ENCODE measurements at places on chromosomes 4 and X.
A peak's percentile ranks its signal among the peaks of the same experiment; 100 is the strongest.

DNA sequence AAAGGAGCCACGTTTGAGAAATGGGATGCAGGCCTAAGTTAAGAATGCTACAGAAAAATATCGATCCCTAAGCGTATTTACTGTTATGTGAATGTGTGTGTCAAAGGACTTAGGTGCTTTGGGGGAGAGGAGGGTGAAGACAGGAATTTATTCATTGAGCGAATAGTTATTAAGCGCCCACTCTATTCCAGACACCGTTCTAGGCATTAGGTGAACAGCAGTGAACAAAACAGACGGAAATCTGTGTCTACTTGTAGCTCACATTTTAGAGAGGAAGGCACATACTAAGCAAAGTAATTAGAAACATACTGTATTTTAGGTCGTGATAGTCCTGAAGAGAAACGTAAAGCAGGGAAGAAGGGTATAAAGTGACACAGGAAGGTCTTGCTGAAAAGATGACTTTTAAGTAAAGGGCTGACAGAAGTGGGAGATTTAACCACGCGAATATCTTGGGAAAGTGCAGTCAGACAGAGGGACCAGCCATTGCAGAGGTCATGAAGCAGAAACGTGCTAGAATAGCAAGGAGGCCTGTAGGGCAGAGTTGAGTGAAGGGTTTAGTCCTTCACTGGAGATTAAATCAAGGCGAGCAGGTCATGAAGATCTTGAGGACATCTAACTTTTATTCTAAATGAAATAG is 541 bp downstream of the AIMP1 start:
- no peak for DNase-seq

GRCh38 chr4:118999919-119000318 is 111.3 kb downstream of the SYNPO2 start:
- no peak for DNase-seq

DNA sequence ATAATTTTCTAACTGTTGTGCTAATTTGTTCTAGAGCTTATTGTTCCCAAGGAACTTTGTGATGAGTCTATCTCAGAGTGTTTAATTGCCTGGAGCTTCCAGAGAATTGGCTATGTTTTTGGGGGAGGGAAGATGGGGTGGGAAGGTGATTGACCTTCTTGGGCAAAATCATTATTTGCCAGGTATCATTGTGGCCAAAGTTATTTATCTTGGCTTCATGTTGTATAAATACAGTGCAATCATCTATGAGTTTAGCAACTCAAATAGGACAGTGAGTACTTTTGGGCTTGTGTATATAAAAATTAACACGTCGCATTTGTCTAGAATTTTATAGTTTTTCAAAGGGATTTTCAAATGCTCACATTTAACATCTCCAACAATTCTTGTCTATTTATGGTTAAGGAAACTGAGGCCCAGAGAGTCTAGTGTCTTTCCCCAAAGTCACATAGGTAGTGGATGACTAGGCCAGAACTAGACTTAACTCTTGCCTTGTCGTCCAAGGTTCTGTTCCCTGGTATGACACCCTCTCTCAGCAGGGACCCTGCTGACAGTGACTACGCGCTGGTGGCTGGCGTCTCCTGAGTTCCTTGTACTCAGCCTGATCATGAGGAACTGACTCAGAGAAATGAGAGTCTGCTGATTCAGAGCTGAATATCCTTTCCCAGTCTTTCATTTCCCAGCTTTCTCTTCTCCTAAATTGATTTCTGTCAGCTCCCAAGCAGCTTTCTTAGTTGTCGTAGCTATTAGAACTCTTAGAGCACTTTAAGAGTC is 27.7 kb downstream of the FNIP2 start:
- peak; percentile 32 for DNase-seq

- DNase-seq, result no peak
These were observed 102.7 kb upstream of the ZNF827 start for GRCh38 chr4:146041139-146042004.

DNA sequence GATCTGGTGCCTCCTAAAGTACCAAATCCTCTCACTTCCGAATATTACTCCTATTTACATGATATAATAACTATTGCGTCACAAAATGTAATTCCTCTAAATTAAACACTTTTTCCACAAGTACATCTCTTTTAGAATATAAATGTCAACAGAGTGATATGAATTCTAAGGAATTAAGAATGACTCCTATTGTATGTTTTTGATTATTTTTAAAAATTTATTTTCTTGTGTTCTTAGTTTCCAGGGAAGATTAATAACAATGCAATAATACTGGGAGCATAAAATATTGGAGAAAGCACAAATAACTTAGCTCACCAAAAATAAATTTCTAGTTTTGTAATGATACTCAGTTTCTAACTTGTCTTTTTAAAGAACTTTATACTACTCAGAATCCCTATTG is 184.9 kb downstream of the PCDH18 start:
- DNase-seq, result no peak

- no peak for DNase-seq
These were observed 324 bp upstream of the MSN start for GRCh38 chrX:65667157-65667502.

DNA sequence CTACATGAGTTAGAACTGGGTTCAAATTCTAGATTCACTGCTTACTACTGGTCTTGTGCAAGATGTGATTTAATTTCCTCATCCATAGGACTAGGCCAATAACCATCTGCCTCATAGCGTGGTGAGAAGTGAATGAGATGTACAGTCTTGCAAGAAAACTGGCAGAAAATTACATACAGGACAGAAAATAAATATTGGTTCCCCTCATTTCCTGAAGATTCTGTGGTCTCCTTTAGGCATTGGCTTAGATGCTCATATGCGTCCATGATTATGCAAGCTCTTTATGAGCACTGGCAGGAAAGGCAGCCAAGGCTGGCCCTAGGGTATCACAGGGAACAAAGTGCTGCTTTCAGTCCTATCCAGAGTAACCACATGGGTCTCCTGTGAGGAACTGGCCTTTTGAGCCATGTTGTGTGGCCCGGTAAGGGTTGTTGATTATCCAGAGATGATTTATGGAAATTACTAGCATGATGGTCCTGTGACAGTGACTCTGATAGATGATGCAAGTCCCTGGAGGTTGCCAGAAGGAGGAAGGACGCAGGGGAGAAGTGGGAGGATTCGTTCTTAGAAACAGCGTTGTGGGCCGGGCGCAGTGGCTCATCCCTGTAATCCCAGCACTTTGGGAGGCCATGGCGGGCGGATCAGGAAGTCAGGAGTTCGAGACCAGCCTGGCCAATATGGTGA is 9.9 kb upstream of the MOB1B start:
- DNase-seq, result peak; percentile 68

DNA sequence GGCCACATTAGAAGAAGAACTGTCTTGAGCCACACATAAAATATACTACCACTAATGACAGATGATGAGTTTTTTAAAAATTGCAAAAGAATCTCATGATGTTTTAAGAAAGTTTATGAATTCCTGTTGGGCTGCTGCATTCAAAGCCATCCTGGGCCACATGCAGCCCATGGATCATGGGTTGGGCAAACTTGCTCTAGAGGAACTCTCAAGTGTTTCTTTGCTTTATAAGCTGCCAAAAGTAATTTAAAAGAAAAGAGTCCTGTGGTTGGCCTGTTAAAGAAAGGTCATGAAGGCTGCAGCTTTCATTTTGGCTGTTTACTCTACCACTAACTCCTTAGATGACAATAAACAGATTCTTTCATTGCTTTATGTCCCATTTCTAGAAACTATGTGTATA is 218.2 kb downstream of the SCFD2 start:
- DNase-seq, result no peak

GRCh38 chr4:110620691-110621327 is 2.1 kb downstream of the PITX2 start:
- DNase-seq, result no peak

- no peak for DNase-seq
These were observed 276.5 kb upstream of the AGTR2 start for GRCh38 chrX:115894087-115894486.

- no peak for DNase-seq
These were observed 34.1 kb downstream of the SETD7 start for GRCh38 chr4:139521754-139522401.

DNA sequence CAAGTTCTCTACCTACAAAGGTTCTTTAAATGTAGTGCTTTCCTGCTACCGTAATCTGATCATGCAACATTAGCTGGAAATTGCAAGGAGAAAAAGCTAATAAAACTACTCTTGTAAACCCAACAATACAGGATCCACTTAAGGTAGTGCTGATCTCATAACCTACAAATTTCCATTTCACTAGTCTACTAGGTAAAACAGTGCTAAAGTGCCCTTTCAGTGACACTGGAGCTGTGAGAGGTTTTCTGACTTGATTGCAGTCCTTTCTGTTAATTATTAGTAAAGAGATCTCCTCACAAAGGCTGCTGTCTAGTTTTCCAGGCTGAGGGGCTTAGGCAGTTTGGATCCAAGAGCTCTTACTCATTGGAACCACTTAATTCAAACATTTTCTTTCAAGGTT is 1118.7 kb downstream of the SH3BGRL start:
- DNase-seq, result no peak

DNA sequence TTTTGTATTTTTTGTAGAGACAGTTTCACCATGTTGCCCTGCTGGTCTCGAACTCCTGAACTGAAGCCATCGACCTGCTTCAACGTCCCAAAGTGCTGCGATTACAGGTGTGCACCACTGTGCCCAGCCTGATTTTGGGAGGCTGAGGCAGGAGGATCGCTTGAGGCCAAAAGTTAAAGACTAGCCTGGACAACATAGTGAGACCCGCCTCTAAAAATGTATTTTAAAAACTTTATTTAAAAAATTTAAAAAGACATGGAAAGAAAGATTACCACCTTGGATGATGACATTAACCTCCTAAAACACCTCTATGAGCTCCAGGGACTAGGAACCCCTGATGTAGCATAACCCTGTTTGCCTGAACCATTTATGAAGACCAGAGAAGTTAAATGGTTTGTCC is 5.8 kb upstream of the BBS7 start:
- no peak for DNase-seq

DNA sequence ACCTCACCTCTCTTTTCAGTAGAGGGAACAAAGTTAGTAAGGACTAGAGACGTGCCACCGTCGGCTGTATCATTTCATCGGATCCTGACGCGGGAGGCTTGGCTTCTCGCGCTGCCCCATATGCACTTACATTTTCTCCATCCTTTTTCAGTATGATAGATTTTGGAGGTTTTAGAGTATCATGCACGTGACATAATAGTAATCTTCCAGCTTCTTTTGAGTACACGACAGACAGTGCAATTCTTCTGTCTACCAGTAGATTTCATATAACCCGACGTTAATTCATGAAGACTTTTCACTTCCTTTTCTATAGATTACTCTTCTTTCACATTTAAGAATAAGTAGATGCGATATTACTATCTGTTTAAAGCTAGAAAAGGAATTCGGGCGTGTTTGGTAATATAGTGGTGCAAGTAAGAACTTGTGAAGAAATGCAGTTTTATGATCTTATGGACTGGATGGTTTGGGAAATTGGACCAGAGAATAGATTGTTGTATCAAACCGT is 1.0 kb downstream of the CDS1 start:
- DNase-seq, result no peak

GRCh38 chr4:119128148-119128547 is 7.5 kb upstream of the MYOZ2 start:
- no peak for DNase-seq

GRCh38 chr4:88660446-88661294 is 37.0 kb downstream of the NAP1L5 start:
- DNase-seq, result no peak

DNA sequence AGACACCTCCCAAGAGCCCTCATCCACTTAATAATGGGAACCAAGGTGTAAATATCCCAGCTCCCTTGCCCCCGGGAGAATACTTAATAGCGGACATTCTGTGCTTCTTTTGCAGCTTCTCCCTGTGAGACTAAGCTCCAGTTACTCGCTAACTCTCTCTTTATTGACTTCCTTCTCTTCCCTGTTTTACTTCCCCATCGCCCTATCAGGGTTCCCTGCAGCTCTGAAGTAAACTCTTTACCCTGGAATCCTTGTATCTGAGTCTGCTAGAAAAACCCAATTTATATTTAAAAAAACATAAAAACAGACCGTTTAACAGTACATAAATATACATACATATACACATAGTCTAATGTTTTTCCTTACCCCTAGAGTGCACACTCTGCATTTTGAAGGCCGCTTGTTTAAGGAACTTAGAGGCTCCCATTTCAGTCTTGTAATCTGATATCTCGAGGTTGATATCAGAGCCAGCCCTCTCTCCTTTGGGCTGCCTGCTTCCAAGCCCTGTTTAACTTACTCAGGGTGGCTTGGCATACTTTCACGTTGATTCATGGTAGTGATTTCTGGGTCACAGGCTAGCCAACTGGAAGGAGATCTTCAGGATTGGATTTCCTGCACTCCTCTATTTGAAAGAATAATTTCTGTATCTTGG is 177.4 kb upstream of the SCML1 start:
- no peak for DNase-seq

GRCh38 chrX:150224676-150225075 is 138.4 kb upstream of the MAMLD1 start:
- no peak for DNase-seq

DNA sequence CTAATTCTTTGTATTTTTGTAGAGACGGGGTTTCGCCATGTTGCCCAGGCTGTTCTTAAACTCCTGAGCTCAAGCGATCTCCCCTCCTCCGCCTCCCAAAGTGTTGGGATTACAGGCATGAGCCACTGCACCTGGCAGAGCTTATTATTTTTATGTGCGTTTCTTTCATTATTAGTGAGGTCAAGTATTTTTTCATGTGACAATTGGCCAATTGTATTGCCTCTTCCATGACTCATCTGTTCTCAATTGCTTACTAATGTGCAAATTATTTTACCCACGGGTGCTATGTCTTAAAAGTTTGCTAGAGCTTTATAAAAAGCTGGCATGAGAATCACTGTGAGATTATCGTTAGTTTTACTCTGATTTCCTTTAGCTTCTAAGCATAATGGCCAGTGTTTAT is 13.0 kb upstream of the ARX start:
- no peak for DNase-seq

GRCh38 chrX:63250253-63250868 is 100.8 kb downstream of the SPIN4 start:
- peak; percentile 8 for DNase-seq

- DNase-seq, result no peak
These were observed 75.9 kb upstream of the RPL34 start for GRCh38 chr4:108544481-108544880.

DNA sequence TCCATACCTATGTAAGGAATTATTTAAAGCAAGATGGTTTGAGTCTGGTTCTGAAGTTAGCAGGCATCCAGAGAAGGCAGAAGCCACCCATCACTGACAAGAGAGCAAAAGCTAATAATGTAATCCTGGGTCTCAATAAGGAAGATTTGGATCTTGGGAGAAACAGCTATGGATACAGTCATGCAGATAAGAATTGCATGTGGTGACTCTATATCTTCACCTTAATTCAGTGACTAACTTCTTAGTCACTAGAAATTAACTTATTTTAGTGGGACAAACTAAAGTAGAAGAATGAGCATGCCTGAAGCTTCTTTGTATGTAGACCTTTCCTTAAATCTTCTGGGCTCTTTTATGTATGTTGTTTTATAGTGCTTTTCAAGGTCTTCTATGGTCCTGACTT is 66.6 kb downstream of the ATP10D start:
- DNase-seq, result no peak

DNA sequence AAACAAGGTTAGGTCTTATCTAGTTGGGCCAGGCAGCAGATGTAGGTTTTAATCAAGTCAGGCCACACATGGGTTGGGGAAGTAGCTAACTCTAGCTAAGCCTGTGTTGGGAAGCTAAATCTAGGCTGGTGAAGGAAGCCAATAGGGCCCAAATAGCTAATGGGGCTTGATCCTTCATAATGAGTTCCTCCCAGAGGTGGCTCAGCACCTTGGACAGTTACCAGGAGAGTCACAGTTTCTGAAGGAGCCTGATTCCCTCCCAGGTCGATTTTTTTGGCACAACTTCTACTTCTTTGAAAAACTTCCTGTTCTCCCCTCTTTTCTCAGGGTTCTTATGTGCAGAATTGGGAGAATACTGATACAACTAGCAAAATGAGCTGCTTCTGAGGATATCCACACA is 242.5 kb upstream of the PRPS2 start:
- DNase-seq, result no peak
